Substantia nigra (tissue), 51 donors: ENCODE measurements at places on chromosomes 7 and 10.

GRCh38 chr10:97140049-97140846 is 45.5 kb downstream of the SLIT1 start:
- DNase-seq, result no peak

DNA sequence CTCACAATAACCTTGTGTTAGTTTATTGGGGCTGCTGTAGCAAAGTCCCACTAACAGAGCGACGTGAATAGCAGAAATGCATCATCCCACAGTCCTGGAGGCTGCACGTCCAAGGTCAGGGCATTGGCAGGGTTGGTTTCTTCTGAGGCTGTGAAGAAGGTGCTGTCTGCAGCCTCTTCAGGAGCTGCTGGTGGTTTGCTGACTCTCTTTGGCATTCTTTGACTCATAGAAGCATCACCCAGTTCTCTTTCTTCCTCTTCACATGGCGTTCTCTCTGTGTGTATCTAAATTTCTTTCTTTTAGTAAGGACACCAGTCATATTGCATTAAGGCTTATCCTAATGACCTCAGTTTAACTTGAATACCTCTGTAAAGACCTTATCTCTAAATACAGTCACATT is 428.4 kb upstream of the KLF6 start:
- no peak for DNase-seq

GRCh38 chr10:80158598-80159127 is 26.1 kb downstream of the PLAC9 start:
- DNase-seq, result no peak

DNA sequence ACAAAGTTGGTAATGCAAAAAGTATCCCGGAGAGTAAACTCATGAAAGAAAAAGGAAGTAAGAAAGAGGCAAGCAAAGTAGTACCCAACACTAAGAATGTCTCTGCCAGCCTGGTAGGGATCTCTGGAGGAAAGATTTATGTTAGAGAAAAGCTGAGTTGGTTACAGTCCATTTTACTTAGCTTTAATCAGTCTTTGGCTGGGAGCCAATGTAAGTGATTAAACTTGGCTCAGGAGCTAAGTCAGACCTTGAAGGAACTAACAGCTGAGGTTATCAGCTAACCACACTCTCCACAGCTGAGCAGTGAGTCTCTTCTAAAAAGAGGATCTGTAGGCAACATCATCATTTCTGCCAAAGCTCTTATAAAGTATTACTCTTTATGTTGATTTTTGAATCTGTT is 148.0 kb downstream of the ANKRD7 start:
- no peak for DNase-seq

- no peak for DNase-seq
Measured at GRCh38 chr7:151051108-151051507, 2.8 kb downstream of the ASIC3 start.

- DNase-seq, result no peak
Measured at GRCh38 chr7:45892407-45893035, 4.2 kb downstream of the IGFBP1 start.

DNA sequence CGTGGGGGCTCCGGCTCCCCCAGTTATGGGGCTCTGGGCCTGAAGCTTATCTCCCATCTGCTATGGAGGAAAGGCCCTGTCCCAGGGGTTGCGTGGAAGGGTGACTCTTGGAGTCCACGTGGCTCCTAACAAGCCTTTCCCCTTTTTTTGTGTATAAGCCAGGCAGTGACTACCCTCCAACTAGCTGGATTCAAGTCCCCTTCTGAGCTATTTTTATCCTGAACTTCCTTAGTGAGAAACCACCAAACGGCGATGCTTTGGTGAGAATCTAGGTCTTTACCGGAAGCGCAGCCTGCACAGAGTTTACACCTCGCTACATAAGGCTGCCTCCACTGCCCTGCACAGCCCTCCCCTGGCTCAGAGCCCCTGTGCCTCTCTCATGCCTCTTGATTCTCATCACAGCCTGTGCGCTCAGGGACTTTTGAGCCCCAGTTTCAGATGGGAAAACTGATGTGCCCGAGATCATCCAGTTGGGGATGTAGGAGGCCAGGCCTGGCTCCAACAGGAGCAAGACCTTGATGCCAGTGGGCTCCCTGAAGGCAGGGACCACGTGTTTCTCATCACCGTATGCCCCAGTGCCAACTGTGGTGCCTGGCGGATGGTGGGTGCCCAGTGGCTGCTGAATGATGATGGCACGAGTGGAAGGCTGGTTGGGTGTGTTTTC is 102.3 kb upstream of the PPIF start:
- DNase-seq, result peak; percentile 51

DNA sequence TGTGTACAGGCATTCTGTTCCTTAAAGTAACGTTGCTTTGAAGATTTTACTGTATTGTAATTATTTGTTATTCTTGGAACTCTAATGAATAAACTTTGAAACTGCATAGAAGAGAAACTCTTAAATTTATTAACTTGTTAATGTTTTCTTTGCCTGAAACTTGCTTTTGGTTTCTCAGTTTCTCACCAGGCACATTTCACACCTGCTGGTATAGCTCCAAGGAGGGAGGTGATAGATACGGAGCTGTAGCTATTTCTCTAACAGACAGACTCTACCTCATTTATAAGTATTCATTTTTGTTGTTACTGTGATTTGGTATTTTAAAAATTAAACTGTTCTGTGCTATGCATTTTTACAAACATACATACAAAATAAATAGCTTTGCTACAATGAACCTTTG is 32.7 kb downstream of the R3HCC1L start:
- DNase-seq, result no peak

DNA sequence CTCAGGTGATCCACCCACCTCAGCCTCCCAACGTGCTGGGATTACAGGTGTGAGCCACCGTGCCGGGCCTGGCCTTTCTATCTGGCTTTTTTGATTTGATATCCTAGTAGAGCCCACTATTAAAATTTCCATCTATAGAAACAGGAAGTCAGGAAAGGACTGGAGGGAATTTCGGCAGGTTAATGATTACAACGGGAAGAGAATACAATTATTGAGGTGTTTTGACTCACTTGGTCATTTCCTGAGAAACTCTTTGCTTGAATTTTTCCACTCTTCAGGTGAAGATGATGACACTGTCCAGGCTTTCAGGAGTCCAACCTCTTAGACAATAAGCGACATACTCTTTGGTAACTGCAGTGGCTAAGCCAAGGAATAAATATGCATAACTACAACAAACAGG is 1.1 kb upstream of the MKLN1 start:
- DNase-seq, result no peak
